ENCODE measurements at places on chromosomes 7 and 10. TPM values are rescaled to one million over a fixed set of nuclear protein-coding genes. Genes with fewer than 3 reads are reported as not detected.

FAM24B gene
- total RNA-seq: 2.6 TPM

FAM13C gene
- 2.5 TPM for total RNA-seq

ZNF736 gene
- total RNA-seq: not detected

TAS2R4 gene
- total RNA-seq: 1.3 TPM

NKX6-2 gene
- total RNA-seq: 0.31 TPM

SHH gene
- total RNA-seq: 0.99 TPM

- DNase-seq: peak; percentile 81
- H3K4me3 ChIP-seq: no peak overlapping the region
- H3K36me3 ChIP-seq: no peaks in the 10 kb centered on the region
Observed at GRCh38 chr7:151008143-151008510, 16.2 kb downstream of the ATG9B start.

DNA sequence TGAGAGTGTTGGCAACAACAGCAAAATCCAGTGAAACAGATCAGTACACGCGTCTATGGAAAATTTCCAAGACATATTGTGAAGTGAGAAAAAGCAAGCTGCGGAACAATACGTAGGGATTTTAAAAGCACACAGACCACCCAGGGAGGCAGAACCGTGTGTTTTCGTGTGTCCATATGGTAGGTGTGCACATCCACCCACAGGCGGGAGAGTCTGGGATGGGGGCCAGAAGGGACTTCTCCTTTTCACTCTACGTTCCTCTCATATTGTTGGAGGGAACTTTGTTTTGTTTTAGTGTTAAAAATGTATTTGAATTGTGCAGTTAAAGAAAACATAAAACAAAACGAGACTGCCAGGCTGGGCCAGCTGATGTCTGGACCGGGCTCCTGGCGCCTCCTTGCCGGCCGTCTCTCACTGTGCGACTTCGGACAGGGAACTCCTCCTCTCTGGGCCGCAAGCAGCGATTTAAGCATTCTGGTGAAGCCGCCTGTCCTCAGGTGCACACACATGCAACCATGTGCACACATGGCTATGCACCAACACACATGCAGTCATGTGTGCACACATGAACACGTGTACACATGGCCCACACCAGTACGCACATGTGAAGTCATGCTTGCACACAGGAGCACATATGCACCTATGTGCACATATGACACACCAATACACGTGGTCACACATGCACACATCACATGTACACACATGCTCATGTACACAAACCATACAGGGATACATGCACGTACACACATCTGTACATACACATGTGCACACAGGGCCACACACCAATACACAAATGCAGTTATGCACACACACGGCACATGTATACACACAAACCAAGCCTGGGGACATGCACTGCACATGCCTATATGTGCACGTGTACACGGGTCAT is 141.1 kb downstream of the ELFN1 start:
- H3K4me1 ChIP-seq: no peaks in the 10 kb centered on the region
- H3K27ac ChIP-seq: no peak overlapping the region
- DNase-seq: no peak
- no peak overlapping the region for H3K4me3 ChIP-seq
- no peaks in the 10 kb centered on the region for H3K36me3 ChIP-seq

DNA sequence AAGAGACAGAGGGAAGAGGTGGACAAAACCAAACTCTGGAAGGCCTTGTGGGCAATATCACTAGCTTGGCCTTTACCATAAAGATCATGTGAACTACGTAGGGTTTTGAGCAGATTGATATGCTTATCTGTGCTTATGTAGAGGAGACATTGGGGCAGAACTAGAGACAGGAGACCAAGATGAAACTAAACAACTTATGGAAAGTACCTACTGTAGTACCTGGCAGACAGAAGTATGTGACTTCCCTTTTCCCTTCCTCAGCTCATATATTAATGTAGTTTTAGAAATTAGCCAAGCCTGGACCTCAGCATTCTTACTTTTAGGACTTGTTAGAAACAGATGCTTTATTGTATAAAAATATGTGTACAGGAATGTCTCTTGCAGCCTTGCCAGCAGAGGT is 14.0 kb upstream of the IL6 start:
- H3K4me1 ChIP-seq: peaks cover 3% of the 10 kb centered on the region
- H3K27me3 ChIP-seq: no peaks in the 10 kb centered on the region
- H3K4me3 ChIP-seq: no peak overlapping the region
- DNase-seq: no peak
- no peak overlapping the region for H3K27ac ChIP-seq

- no peak overlapping the region for H3K27ac ChIP-seq
- peak overlapping the region; percentile 58 for H3K4me3 ChIP-seq
- no peaks in the 10 kb centered on the region for H3K27me3 ChIP-seq
Observed at GRCh38 chr7:16940776-16941175, 59.0 kb upstream of the AGR3 start.

- H3K4me1 ChIP-seq: no peaks in the 10 kb centered on the region
- no peaks in the 10 kb centered on the region for H3K36me3 ChIP-seq
- DNase-seq: peak; percentile 24
- H3K27me3 ChIP-seq: no peaks in the 10 kb centered on the region
- no peak overlapping the region for H3K4me3 ChIP-seq
- H3K27ac ChIP-seq: no peak overlapping the region
Observed at GRCh38 chr10:49269523-49269922, 29.4 kb upstream of the C10orf71 start.

DNA sequence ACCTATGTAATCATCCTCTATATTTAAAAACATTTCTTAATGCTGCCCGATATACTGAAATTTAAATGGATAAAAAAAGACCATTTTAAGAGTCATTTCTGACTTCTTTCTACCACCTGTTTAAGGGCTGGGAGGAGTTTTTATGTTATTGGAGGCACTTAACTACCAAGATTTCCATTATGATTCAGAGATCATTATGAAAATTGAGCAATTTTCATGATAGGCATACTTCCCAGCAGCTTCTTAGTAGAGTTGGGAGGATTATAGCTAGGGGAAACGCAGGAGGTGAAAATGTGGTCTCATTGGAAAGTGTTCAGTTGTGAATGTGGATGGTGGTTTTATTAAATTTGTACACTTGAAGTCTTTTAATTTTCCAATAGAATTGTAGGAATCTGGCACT is 28.4 kb upstream of the FAM204A start:
- H3K27me3 ChIP-seq: no peaks in the 10 kb centered on the region
- H3K27ac ChIP-seq: no peak overlapping the region
- DNase-seq: no peak
- H3K36me3 ChIP-seq: no peaks in the 10 kb centered on the region
- H3K4me3 ChIP-seq: no peak overlapping the region

DNA sequence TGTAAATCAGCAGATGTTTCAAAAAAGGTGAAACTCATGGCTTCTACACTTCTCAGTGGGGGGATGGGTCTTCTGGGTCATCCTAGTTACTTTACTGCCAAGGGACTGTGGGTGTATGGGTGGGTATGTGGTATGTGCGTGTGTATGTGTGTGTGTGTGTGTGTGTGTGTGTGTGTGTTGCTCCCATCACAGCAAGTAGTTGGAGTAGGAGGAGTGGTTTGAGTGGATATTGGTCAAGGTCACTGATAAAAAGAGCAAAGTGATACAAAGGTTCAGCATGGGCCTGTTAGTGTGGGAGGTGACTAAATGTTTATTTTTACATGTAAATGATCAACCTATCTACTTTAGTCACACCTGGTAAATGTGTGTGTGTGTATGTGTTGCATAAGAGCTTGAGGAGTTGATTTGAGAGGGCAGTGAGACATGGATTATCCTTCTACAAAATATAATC is 11.8 kb upstream of the COBL start:
- peaks cover 7% of the 10 kb centered on the region for H3K4me1 ChIP-seq
- H3K36me3 ChIP-seq: no peaks in the 10 kb centered on the region
- H3K4me3 ChIP-seq: no peak overlapping the region
- DNase-seq: peak; percentile 46

- peak; percentile 73 for DNase-seq
- no peaks in the 10 kb centered on the region for H3K36me3 ChIP-seq
- H3K27ac ChIP-seq: no peak overlapping the region
- H3K27me3 ChIP-seq: peaks cover 13% of the 10 kb centered on the region
Observed at GRCh38 chr10:101261702-101262101, 32.4 kb upstream of the LBX1 start.

DNA sequence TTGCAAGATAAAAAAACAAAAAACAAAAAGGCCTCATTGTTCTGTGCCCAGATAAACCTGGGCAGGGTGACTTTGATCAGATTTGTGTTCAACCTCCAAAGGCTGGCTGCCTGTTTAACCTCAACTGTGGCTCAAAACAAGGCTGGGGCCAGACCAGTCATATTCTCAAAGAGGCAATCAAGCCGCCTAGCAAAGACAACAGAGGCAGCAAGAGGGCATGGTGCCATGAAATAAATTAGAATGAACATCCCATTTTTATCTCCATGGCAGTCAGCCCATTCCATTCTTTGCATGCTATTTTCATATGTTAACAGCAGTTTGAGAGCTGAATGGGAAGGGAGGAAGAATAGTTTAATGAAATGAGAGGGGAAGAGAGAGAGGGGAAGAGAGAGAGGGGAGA is 1150.3 kb downstream of the TYW1 start:
- H3K27me3 ChIP-seq: no peaks in the 10 kb centered on the region
- no peak overlapping the region for H3K27ac ChIP-seq
- no peaks in the 10 kb centered on the region for H3K36me3 ChIP-seq
- H3K4me3 ChIP-seq: no peak overlapping the region
- no peaks in the 10 kb centered on the region for H3K4me1 ChIP-seq

GRCh38 chr10:15427843-15428414 is 56.8 kb upstream of the FAM171A1 start:
- H3K36me3 ChIP-seq: no peaks in the 10 kb centered on the region
- DNase-seq: no peak
- no peak overlapping the region for H3K4me3 ChIP-seq
- H3K27ac ChIP-seq: no peak overlapping the region
- no peaks in the 10 kb centered on the region for H3K4me1 ChIP-seq
- no peaks in the 10 kb centered on the region for H3K27me3 ChIP-seq

DNA sequence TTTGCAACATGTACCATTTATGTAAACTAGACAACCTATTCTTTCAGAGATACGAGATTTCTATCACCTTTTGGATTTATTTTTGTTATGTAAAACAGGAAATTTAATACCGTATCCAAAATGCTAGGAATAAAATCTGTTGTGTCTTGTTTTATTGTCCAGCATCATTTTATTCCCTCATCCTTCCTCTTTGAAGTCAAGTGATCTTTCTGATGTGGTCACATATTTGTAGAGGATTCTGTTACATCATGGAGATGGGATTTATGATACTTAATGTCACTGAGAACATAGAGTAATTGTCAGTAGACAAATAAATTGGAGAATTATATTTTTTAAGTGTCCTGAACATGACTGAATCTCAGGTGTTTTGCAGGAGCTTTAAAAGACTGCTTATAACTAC is 64.7 kb downstream of the ZNF277 start:
- no peak for DNase-seq
- no peak overlapping the region for H3K4me3 ChIP-seq
- H3K36me3 ChIP-seq: no peaks in the 10 kb centered on the region
- peaks cover 13% of the 10 kb centered on the region for H3K4me1 ChIP-seq
- no peaks in the 10 kb centered on the region for H3K27me3 ChIP-seq

DNA sequence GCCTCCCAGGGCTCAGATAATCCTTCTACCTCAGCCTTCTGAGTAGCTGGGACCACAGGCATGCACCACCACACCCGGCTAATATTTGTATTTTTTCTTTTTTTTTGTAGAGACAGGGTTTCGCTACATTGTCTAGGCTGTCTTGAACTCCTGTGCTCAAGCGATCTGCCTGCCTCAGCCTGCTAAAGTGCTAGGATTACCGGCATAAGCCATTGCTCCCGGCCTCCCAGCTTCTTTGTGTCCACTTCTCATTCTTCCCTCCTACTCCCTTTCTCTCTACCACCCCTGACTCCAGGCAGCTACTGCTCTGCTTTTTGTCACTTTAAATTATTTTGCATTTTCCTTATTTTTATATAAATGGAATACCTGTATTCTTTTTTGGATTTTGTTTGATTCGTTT is 83.4 kb downstream of the PALS2 start:
- no peaks in the 10 kb centered on the region for H3K27me3 ChIP-seq
- H3K4me1 ChIP-seq: no peaks in the 10 kb centered on the region
- no peak for DNase-seq
- H3K4me3 ChIP-seq: no peak overlapping the region
- no peak overlapping the region for H3K27ac ChIP-seq
- H3K36me3 ChIP-seq: peaks cover under 1% of the 10 kb centered on the region

- DNase-seq: no peak
- H3K27me3 ChIP-seq: peaks cover 5% of the 10 kb centered on the region
- no peak overlapping the region for H3K27ac ChIP-seq
- H3K36me3 ChIP-seq: no peaks in the 10 kb centered on the region
- H3K4me3 ChIP-seq: no peak overlapping the region
Observed at GRCh38 chr7:50470250-50471163, 20.4 kb upstream of the FIGNL1 start.
